NCI-H2171 treated with DMSO at 0.1 percent for 48 hours (cell line): ENCODE measurements at places on chromosomes 13 and 19.

DNA sequence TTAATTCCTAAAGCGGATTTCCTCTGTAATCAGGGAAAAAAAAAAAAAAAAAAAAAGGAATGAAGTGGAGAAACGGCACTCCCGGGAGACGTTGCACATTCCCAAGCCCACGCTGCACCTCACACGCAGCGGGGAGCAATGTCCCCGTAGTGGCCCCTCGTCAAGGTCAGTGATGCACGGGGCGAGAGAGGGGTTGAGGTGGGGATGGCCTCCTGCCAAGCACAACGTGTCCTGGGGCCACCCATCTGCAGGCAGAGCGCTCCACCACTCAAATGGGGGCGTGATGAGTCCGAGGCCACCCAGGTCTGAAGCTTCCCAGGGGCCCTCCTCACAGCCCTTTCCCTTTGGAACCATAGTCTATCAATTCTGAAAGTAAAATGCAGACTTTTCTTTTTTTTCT, 15.1 kb downstream of the PLK5 start:
- DNase-seq, result no peak

DNA sequence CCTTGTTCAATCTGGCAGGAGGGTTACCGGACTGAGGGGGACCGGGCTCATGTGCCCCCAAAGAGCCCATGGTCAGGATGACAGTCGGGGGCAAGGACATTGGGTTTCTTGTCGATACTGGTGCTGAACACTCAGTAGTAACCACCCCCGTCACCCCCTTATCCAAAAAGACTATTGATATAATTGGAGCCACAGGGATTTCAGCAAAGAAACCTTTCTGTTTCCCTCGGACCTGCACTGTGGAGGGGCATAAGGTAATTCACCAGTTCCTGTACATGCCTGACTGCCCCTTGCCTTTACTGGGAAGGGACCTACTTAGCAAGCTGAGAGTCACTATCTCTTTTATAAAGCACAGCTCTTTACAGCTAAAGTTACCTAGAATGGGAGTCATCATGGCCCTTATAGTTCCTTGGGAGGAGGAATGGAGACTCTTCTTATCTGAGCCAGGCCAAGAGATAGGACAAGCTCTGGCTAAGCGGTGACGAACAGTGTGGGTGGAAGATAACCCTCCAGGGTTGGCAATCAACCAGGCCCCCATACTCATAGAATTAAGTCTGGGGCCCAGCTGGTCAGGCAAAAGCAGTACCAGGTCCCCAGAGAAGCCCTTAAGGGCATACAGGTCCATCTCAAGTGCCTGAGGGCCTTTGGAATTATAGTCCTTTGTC, 603.7 kb downstream of the UQCRFS1 start:
- no peak for DNase-seq

- peak; percentile 77 for DNase-seq
Observed at GRCh38 chr19:1084024-1084868, 10.9 kb downstream of the POLR2E start.

DNA sequence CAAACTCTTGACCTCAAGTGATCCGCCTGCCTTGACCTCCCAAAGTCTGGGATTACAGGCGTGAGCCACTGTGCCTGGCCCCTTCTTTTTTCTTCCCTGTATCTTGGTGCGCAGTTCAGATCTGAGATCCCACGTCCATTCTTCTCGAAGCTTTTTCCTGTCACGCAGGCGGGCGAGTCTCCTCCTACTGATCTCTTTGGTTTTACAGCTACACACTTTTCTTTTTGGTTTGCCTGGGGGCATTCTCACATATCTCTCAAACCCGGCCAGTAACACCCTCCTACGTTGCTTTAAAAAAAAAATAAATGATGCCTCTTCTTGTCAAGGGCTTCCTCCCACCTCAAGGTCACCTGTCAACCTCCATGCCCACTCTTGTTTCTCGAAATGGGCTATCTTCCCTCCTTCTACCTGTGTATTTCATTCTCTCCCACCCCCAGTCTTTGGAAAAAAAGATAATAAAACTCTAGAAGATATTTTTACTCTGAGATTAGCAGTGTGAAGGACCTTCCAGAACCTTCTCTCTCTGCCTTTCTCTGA, 12.1 kb downstream of the TMPRSS9 start:
- DNase-seq, result no peak

- no peak for DNase-seq
Observed at GRCh38 chr13:80145171-80145690, 195.7 kb downstream of the SPRY2 start.

- no peak for DNase-seq
Observed at GRCh38 chr13:41561170-41561569, 103.8 kb downstream of the RGCC start.

DNA sequence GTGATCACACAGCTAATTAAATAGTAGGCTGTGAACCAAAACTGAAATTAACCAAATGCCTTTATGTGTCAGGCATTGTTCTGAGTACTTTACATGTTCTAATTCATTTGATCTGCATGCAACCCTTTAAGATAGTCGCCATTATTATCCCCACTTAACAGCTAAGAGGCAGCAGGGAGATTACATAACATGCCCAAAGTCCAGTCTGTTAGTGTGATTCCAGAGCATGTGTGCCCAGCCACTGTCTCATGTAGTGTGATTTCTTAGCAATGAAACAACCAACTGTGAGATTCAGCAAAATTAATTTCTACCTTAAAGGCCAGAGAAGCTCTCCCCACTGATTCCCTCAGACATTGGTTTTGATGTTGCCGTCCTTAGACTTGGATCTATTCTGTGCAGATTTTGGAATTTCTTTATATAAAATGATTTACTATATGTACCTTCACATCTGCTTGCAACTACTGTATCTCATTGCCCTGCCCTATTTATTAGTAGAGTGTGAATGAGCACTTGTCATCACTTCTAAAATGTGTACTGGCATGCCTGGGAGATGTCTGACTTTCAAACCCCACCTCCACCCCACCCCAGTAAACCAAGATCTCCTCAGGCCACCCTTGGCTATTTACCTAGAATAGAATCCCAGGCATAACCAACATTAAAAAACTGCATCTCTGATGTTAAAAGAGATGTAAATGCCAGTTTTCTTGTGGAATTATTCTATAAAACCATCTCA, 41.2 kb downstream of the POLR1D start:
- no peak for DNase-seq

DNA sequence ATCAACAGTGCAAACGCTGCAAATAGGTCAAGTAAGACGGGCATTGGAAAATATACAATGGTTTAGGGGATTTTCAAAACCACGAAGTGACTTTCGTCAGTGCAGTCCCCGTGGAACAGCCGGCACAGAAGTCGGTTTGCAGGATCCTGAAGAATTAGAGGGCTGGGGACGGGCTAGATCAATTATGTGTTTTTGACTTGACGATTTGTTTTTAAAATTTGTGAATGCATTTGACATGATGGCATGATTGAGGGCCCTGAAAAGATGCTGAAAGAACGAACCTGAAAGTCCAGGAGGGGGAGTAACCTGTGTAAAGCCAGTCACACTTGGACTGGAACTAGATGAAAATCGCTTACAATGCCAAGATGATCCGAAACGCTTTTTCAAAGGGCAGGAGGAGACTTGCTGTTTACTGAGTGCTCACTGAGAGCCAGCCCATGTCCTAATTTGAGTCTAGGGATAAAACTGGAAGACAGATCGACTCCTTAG, 8.9 kb upstream of the DGKH start:
- no peak for DNase-seq

- peak; percentile 79 for DNase-seq
Observed at GRCh38 chr19:33558856-33559255, 37.3 kb upstream of the PEPD start.

DNA sequence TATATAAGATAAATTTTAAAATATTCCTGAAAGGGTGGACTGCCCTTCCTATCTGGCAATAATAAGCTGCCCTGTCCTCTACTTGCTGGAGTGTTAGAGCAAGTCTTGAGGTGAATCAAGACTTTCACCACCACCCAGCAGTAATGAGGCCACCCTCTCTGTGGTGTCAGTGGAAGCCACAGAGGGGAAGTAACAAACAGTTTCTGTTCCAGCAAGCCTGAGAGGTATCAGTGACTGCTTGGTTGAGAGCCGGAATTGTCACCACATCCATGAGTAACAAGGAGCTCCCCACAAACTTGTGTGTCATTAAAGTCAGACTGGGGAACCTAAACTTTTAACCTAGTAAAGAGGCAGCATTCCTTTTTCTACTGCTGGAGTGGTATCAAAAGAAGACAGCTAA, 532.7 kb upstream of the SPRY2 start:
- no peak for DNase-seq

GRCh38 chr13:97914540-97914939, 38.9 kb upstream of the IPO5 start:
- no peak for DNase-seq

- no peak for DNase-seq
Observed at GRCh38 chr13:51683597-51683996, 99.3 kb downstream of the WDFY2 start.

DNA sequence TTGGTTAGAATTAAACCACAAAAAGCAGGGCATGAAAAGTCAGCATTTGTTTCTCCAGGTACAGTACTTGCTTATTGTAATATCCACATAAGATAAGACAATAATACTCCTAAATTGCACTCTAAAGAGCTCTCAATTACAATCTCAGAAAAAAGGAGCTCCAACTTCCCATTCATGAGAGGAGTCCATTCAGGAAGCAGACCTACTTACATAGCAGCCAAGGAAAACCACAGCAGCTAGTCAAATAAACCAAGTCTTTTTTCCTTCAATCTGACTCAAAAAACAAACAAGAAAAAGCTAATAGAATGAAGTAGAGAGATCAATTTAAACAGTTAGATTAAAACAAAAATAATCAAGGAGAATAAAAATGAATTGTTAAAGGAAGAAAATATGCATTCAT, 885.2 kb upstream of the SLITRK6 start:
- no peak for DNase-seq

DNA sequence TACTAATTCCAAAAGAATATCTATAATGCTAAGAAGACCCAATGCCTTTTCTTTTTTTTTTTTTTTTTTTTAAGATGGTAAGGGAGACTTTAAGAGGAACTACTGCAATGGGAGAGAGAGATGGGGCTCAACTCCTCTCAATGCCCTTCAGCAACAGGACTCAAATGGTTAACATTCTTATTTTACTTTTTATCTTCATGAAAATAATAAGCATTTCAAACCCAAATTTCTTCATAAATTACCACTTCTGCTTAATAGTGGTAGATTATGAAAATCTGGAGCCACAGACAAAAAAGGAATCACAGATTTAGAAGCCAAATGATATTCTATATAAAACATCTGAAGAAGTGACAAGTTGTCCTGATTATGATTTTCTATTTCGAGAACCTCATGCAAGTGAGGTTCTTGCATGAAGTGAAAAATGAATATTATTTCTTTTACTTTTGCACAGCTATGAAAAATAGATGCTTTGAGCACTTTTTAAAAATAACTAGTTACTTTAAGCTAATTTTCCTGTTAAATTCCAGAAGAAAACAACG, 74.2 kb downstream of the SERP2 start:
- no peak for DNase-seq

DNA sequence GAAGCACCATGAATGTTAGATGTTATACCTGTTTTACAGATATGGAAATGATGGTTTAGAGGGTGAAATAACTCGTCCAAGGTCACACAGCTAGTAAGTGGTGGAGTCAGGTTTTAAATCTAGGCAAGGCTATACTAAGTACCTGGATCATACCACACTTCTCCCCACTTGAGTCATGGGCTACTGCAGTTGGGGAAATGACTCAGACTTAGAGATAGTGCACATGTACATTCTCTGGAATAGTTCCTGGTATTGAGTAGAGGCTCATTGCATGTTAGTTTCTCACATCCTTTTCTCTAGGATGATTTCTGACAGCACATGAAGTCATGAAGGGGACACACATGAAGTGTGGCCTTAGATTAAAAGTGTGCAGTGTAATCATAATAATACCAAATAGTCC, 76.2 kb upstream of the TNFSF11 start:
- no peak for DNase-seq
